ENCODE measurements at places on chromosomes 3 and 15. TPM values are rescaled to one million over a fixed set of nuclear protein-coding genes. Genes with fewer than 3 reads are reported as not detected.
A peak's percentile ranks its signal among the peaks of the same experiment; 100 is the strongest.

The HOMER2 gene
- 14.4 TPM for total RNA-seq

The PTH1R gene
- total RNA-seq: not detected

The SEMA3G gene
- 0.38 TPM for total RNA-seq

The DGKG gene
- 0.20 TPM for total RNA-seq

The KNG1 gene
- not detected for total RNA-seq

- DNase-seq: peak; percentile 87
Measured at GRCh38 chr15:94584833-94585244, 353.5 kb downstream of the MCTP2 start.

- no peak for DNase-seq
Measured at GRCh38 chr15:78507831-78508160, 419 bp downstream of the HYKK start.

GRCh38 chr3:161682715-161683114 is 186.1 kb downstream of the OTOL1 start:
- DNase-seq: no peak

DNA sequence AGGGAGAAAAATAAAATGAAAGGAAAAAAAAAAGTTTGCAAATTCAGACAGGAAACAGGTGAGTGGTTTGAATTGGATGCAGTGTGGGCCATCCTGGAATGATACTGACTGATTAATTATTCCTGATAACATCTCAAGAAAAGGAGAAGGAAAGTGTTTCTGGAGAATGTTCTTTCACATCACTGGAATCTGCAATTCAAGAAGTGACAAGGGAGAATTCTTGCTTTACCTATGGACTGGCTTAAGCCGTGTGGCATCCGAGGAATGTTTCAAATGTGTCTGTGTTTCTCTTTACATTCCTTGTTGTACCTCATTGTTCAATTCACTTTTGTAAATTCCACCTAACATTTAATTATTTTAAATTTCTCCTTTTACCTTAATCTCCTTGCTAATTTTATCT is 465.0 kb downstream of the EPHB1 start:
- DNase-seq: no peak

GRCh38 chr15:48693484-48693883 is 48.0 kb upstream of the FBN1 start:
- DNase-seq: no peak

- DNase-seq: no peak
Measured at GRCh38 chr3:71395927-71396695, 187.4 kb downstream of the FOXP1 start.

- no peak for DNase-seq
Measured at GRCh38 chr3:148615382-148615781, 82.3 kb upstream of the AGTR1 start.

DNA sequence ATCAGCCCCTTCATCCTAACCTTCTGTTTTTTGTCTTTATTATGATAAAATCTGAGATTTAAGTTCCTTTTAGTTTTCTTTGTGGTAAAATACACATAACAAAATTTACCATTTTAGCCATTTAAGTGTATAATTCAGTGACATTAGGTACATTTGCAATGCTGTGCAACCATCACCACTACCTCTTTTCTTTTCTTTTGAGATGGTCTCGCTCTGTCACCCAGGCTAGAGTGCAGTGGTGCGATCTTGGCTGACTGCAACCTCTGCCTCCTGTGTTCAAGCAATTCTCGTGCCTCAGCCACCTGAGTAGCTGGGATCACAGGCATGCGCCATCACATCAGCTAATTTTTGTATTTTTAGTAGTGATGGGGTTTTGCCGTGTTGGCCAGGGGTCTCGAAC is 6.2 kb upstream of the RAB11A start:
- no peak for DNase-seq

DNA sequence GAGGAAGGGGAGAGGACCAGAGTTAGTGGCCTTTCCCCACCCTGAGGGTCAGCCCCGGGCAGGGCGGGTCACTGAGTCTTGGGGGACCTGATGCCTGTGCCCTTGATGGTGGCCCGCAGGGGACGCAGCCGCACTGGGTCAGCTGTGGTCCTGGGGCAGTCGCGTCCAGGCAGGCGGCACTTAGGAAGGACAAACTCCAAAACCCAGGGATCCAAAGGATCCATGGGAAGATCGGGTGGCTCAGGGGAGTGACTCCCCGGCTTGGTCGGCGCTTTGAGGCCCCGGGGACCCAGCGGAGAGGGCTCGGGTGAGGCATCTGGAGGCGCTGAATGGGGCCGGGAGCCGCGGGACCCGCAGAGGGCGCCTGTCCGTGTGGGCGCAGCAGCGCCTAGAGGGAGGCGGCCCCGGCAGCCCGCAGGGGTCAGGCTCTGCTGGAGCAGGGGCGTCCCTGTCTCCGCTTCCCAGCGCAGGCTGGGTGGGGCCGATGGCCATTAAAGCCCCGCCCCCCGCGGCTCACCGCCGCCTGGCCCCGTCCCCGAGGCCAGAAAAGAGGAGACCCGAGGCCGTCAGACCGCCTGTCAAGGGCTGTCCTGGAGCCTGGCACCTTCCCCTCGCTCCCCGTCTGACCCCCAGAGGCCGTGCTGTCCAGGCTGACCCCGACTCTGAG is 17.5 kb downstream of the CIDEC start:
- DNase-seq: no peak

DNA sequence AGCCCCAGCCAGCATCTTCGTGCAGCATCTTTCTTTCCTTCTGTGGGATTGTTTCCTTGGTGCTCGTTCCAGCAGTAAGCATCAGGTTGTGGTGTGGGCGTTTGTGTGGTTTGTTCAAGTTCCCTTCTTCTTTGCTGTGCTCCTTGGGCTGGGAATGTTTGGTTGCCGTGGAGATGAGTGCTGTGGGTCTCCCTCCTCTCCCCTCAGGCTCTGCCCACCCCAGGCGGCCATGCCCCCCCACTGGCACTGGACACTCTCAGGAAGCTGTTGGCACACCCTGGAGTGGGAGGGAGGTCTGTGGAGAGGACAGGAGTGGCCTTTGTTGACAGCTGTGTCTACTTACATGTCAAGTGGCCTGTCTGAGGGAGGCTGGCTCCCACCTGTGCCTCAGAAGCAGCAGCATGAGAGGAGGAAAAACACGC is 46.5 kb upstream of the SACM1L start:
- no peak for DNase-seq

DNA sequence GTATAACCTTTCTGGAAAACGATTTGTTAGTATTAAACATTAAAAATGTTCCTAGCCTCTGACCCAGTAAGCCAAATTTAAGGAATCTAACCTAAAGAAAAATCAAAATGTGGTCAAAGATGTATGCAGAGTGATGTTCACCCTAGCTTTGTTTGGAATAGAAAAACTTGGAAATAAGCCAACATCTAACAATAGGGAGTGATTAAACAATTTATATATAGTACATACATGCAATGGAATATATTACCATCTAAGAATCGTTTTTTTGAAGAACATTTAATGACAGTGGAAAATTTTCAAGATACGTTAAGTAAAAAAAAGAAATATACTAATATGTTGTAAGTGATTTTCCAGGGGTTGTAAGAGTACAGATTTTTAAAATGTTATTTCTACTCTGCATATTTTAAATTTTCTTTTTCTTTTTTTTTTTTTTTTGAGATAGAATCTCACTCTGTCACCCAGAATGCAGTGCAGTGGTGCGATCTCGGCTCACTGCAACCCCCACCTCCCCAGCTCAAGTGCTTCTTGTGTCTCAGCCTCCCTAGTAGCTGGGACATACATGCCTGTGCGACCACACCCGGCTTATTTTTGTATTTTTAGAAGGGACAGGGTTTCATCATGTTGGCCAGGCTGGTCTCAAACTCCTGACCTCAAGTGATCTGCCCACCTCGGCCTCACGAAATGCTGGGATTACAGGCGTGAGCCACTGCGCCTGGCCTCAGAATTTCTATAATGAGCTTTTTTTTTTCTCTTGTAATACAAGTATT is 54.9 kb downstream of the ANP32A start:
- DNase-seq: no peak

- no peak for DNase-seq
Measured at GRCh38 chr15:81481346-81481745, 107.3 kb upstream of the TMC3 start.

DNA sequence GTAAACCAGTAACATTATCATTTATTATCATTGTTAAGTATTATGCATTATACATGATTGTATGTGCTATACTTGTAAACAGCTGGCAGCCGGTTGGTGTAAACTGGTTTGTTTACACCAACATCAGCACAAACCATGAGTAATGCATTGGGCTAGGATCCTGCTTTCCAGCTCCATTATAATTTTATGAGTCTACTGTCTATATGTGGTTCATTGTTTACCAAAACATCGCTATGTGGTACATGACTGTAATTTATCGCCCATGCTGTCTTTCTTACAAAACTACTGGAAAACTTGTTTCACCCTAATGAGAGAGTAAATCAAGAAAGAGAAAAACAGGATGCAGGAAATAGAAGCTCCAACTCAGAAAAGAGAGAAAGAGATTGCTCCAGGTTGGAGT is 224.8 kb upstream of the CBLB start:
- no peak for DNase-seq

GRCh38 chr3:144865948-144866347 is 894.3 kb downstream of the DIPK2A start:
- no peak for DNase-seq
